Liver (tissue), 10 donors: ENCODE measurements at places on chromosomes 1 and 21. TPM values are rescaled to one million over a fixed set of nuclear protein-coding genes. Genes with fewer than 3 reads are reported as not detected.

Gene CFAP141
- total RNA-seq, result not detected

Gene GNG4
- 0.65 TPM for total RNA-seq

Gene CATSPERE
- 0.79 TPM for total RNA-seq

Gene TMEM82
- total RNA-seq, result 5.8 TPM

Gene FMO1
- total RNA-seq, result 0.33 TPM

Gene C8B
- 151 TPM for total RNA-seq

Gene TINAGL1
- 52.9 TPM for total RNA-seq

Gene GNG5
- total RNA-seq, result 11.4 TPM

- no peak overlapping the region for H3K4me3 ChIP-seq
- H3K4me1 ChIP-seq, result no peaks in the 10 kb centered on the region
- no peaks in the 10 kb centered on the region for H3K36me3 ChIP-seq
Measured at GRCh38 chr1:101522486-101522885, 285.7 kb downstream of the S1PR1 start.

- H3K4me1 ChIP-seq, result no peaks in the 10 kb centered on the region
- peaks cover 2% of the 10 kb centered on the region for H3K36me3 ChIP-seq
- no peak overlapping the region for H3K4me3 ChIP-seq
- H3K27ac ChIP-seq, result no peak overlapping the region
- DNase-seq, result no peak
Measured at GRCh38 chr1:244397131-244397530, 54.6 kb downstream of the ADSS2 start.

DNA sequence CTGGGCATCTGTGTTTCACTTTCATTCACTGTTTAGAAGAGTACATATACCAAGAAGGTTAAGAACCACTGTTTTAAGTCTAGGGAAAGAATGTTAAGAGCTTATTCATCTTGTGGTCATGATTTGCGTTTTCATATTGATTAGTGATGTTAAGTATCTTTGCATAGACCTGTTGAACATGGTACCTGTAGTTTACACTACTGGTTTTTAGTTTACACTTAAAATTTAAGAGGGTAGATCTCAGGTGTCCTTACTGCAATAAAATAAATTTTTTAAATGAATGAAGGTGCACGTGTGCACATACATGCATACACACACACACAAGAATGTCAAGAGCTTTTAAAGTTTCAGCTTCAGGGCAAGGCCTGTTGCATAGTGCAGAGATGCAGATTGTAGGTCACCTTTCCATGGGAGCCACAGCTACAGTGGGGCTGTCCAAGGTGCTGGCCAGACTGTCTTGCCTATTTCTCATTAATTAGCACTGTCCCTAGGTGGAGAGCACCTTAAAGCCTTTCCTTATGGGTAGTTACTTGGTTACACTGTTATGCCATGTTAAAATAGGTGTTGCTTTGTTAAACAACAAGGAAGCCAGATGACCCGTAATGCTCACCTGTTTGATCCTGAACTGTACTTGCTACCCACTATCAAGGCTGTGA lies 543.0 kb upstream of the DAB1 start:
- H3K4me1 ChIP-seq, result no peaks in the 10 kb centered on the region
- no peaks in the 10 kb centered on the region for H3K36me3 ChIP-seq
- H3K4me3 ChIP-seq, result no peak overlapping the region

GRCh38 chr1:53508056-53508990 lies 49.1 kb downstream of the DMRTB1 start:
- H3K4me3 ChIP-seq, result no peak overlapping the region
- H3K27me3 ChIP-seq, result no peaks in the 10 kb centered on the region
- H3K27ac ChIP-seq, result no peak overlapping the region
- no peak for DNase-seq
- H3K4me1 ChIP-seq, result no peaks in the 10 kb centered on the region

DNA sequence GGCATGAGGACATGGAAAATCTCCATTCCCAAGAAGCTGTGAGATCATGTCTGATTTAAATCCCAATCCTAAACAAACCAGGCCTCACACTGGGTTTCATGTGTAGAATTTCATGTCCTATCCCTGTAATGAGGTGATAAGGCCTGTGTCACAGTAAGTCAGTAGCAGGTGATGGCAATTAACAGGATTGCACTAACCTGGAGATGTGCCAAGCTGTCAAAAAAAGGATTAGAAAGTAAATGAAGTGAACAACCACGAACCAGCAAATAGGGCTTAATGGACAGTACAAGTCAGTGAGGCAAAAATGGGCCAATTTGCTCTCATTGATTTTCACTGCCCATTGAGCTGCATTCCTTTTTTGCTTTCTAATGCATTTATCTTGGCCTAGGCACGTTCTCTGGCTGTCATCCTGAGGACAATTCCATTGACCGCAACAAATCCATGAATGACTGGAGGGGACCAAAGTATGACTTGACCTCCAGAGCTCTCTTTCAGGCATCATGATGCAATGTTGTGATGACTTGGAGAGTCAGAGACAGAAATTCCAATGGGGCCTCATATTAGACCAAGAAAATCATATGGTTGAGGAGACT lies 673.6 kb upstream of the ADGRL2 start:
- H3K27ac ChIP-seq, result no peak overlapping the region
- no peak for DNase-seq
- H3K36me3 ChIP-seq, result no peaks in the 10 kb centered on the region
- no peaks in the 10 kb centered on the region for H3K27me3 ChIP-seq
- H3K4me3 ChIP-seq, result no peak overlapping the region

- no peak overlapping the region for H3K27ac ChIP-seq
- H3K27me3 ChIP-seq, result no peaks in the 10 kb centered on the region
- H3K4me3 ChIP-seq, result no peak overlapping the region
- peak; percentile 44 for DNase-seq
Measured at GRCh38 chr1:226827458-226827857, 43.0 kb upstream of the PSEN2 start.

- no peaks in the 10 kb centered on the region for H3K36me3 ChIP-seq
- H3K4me3 ChIP-seq, result no peak overlapping the region
- H3K4me1 ChIP-seq, result peaks cover 10% of the 10 kb centered on the region
- no peak overlapping the region for H3K27ac ChIP-seq
- DNase-seq, result no peak
Measured at GRCh38 chr1:230381585-230381984, 44.5 kb downstream of the PGBD5 start.

DNA sequence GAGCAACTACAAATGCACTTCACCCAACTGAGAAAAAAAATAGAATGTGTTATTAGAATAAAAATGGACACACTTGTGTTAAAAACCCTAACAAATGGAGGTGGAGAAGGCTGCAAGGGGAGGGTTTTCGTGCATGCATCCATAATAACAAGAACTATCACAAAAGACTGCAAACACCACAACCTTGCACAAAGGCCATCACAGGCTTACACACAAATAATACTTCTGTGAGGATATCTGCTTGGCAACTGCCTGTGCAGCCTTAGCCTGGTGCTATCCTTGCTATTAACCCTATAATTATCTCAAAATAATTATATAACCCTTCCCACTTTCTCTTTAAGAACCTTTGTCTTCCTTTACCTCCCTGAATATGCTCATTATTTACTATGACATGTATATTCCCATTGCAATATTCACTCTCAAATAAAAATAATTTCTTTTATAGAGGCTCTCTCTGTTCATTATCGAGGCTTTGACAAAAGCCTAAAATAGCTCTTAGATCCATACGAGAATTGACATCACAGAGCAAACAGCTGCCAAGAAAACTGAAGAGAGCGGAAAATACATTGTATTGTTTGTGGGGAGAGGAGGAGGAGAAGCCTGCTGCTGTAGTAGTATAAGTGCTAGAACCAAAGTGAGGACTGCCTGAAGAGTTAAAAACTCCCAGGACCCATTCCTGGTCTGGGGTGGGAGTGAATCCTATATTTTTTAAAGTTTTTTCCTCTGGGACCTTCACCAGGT lies 1768.7 kb downstream of the BRINP3 start:
- DNase-seq, result no peak
- H3K27ac ChIP-seq, result no peak overlapping the region
- H3K4me1 ChIP-seq, result no peaks in the 10 kb centered on the region
- H3K4me3 ChIP-seq, result no peak overlapping the region
- no peaks in the 10 kb centered on the region for H3K36me3 ChIP-seq

- no peak for DNase-seq
- no peaks in the 10 kb centered on the region for H3K27me3 ChIP-seq
- no peak overlapping the region for H3K27ac ChIP-seq
Measured at GRCh38 chr1:161848676-161849075, 82.6 kb downstream of the ATF6 start.

DNA sequence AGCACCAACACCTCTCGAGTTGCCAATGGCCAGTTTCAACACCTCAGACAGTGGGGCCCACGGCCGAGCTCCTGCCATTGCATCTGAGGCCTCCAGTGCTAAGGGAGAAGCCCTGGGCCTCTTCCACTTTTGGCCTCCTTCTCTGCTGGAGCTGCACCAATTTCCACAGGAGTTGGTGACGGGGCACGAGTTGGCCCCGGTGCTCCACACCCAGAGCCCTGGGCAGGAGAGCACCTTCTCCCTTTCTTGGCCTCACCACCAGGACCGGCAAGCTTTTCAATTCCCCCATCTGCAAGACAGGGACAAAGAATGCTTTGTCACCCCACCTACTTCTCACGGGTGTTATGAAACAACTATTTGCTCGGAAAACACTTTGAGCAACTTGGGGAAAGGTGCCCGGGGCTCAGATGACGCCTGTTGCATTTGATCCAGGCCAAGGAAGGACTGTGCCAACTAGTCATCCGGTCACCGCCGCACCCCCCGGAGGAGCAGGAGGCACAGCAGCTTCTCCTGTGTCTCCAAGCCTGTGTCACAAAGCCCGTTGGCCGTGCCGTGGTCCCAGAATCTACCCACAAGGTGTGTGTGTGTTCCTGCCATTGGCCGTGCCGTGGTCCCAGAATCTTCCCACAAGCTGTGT lies 55.2 kb downstream of the TOMM20 start:
- DNase-seq, result no peak
- H3K36me3 ChIP-seq, result no peaks in the 10 kb centered on the region
- no peak overlapping the region for H3K4me3 ChIP-seq
- peak overlapping the region; percentile 89 for H3K27ac ChIP-seq
- H3K27me3 ChIP-seq, result no peaks in the 10 kb centered on the region

GRCh38 chr1:97160818-97161217 lies 439.2 kb downstream of the PTBP2 start:
- H3K36me3 ChIP-seq, result peaks cover 2% of the 10 kb centered on the region
- H3K27me3 ChIP-seq, result no peaks in the 10 kb centered on the region
- no peaks in the 10 kb centered on the region for H3K4me1 ChIP-seq
- no peak overlapping the region for H3K4me3 ChIP-seq
